ENCODE measurements at places on chromosomes 12 and 14.

DNA sequence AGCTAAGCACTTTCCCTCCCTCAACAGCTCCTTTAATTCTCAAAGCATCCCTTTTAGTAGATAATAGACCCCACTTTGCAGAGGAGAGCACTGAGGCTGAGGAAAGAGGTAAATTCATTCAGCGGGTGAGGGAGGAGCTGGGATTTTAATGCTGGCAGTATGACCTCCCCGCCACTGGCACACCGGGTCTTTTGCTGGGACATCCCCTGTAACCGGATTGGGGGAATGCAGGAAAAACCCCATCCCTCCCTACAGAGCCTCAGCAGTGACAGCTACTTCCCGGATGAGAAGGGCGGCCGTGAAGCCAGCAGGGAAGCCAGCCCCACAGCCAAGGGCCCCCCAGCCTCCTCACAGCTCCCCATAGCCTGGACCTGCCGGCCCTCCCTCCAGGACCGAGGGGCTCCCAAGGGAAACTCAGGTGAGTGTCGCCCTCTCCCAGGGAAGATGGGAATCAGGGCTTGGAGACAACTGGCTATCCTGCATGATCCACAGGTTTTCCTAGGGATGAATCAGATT lies 12.1 kb downstream of the ZBTB39 start:
- no peak for DNase-seq

DNA sequence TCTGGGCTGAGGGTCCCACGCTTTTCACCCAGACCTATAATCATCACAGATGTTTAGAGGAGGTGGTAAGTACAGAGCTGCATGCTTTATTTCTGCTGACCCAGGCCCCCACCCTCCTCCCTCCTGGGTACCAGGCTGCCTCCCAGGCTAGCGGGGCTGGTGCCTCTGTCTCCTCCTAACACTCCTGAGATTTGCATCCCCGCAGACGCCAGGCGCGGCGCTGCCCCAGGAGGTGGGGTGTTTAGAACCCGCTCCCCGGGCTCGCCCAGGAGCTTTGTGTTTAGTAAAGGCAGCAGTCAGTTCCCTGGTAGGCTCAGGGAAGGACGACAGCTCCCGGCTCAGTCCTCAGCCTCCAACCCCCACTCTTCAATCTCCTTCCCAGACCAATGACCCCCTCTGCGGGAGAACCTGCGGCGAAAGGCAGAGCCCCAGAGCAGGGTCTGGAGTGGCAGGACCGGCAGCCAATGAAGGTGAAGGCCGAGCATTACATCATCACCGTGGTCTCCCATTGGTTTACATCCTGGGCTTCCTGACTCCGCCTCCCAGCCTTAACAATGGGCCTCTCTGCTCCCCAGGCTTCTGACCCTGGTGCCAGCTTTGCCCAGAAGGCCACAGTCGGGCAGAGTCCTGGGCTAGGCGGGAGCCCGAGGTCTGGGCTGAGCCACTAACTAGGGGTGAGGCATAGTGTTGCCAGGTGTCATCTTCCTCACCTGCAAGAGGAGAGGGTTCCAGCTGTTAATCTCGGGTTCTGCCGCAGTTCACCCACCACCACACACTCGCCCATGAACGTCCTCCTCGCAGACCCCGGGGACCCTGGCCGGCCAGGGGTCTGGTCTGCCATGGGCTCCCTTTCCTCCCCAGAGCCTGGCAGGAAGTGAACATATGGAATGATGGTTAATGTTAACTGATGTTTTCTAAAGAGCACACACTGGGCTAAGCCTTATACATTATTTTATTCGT lies 57.5 kb downstream of the CALM1 start:
- DNase-seq = no peak

- no peak for DNase-seq
Measured at GRCh38 chr12:24728366-24728765, 220.5 kb downstream of the BCAT1 start.

GRCh38 chr12:124388679-124389137 lies 93.8 kb downstream of the RFLNA start:
- DNase-seq = peak; percentile 16

DNA sequence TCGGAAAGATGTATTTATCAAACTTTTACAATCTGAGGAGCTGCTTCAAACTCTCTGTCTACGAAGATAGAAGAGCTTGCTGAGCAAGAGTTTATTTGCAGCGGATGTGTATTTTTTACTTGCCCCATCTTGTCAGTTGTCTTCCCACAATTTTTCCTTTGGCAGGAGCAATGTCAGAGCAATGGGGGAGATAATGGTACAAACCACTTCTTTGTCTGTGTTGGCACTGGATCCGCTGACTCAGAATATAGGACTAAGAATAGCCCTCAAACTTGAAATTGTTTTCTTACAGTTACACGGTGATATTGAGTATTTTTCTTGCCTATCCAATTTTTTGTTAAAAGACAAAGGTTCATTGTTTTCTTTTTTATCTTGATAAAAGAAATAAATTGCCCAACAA lies 27.6 kb downstream of the HELB start:
- DNase-seq = no peak

DNA sequence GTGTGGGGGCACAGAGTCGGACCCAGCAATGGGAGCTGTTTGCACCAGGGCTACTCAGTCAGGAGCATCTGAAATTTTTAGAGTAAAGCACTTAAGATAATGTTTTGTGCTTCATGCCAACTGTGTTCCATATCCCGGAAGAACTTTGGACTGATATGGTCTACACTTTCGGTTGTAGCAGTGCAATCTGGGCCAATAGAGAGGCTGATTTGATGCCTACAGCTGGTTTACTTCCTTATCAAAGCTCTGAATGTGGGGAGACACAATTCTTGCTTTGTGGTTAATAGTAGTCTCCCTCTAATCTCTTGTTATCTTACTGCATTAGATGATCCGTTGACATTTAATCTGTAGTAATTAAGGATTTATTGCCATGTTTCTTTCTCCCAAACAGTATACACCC lies 7.8 kb upstream of the VDR start:
- DNase-seq = no peak

DNA sequence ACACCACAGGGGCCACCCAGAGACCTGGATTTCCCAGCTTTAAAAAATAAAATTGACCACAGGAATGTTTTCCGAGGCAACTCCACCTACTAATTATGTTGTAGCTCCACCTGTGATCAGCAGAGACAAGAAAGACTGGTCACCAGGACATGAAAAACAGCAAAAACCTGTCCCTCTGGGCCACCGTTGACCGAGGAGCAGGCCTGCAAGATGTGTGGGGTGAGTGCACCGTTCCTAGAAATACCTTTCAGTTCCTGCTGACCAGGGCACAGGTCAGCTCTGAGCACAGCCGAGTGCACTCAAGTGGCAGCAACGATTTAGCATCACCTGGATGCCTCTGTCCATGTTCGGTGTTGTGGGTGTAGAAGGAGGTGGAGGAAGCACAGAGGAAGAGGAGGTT lies 16.9 kb downstream of the FZD10 start:
- DNase-seq = no peak

DNA sequence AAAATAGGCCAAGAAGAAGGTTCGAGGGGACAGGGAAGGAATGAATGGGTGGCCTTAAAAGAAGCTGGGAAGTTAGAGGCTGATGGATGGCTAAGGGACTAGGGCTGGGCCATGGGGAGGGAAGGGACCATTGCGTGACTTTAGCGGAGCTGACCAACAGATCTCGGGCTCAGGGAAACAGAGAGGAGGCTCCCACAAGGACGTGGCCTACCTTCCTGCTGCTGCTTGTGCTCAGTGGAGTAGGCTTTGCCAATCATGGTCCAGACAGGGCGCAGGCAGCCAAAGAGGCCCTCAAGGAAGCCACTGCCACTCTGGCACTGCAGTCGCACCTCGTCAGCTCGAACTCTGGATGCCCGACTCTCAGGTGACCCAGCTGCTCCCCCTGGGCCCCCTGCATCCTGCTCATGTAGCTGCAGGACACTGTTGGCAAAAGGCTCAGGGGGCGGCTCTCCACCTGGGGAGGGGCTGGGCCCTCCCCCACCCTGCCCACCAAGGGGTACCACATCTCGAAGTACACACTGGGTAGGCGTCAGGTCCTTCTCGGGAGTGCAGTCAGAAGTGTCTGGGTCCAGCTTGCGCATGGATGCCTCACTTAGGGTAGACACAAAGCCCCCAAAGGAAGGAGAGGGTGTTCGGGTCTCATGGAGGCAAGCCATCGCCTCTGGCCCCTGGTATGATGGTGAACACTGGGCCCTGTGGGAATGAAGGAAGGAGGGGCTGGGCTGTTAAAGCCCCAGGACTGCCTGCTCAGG lies 12.3 kb downstream of the MAP3K12 start:
- no peak for DNase-seq

DNA sequence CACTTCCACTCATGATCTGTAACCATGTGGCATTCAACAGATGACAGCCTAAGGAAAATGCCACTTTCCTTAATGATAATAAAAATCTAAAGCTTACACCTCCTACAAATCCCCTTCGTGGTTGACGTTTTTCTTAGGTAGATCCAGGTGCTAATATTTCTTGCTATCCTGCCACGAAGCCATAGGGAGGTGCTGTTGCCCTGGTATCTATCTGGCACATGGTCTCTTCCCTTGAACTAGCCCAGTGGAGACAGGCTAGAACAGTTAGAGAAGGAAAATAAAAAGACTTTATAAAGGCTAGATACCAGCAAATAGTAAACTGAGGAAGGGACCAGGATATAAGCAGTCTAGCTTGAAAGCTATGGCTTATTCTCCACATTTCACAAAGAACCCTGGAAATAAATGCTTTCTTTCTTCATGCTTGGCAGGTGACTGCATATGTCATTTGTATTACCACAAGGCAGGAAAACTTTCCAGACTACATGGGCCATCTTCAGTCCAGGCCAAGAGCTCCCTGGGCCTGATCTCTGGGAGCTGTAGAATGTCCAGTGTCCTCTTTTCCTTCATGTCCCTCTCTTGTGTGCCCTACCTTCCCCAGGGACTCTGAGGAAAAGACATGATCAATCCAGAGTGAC lies 15.3 kb downstream of the SPIC start:
- DNase-seq = no peak

- no peak for DNase-seq
Measured at GRCh38 chr14:91866061-91866460, 1.3 kb downstream of the TC2N start.

- DNase-seq = peak; percentile 2
Measured at GRCh38 chr12:51593539-51593938, 2.5 kb downstream of the SCN8A start.

DNA sequence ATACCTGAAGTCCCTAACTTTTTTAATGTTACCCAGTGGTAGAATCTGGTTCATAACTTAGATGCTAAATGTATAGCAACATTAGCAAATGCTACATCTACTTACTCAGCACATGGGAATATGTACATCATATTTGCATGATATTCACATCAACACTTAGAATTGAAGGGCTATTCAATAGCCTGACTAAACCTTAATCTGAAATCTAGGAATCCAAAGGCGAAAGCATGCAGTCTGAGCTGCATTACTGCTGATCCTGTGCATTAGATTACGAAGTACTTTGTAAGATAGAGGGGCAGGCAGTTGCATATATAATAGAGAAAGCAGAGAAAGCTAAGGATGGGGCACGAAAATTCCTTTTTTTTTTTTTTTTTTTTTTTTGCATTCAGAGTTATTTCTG lies 40.4 kb downstream of the SLC38A4 start:
- DNase-seq = no peak

DNA sequence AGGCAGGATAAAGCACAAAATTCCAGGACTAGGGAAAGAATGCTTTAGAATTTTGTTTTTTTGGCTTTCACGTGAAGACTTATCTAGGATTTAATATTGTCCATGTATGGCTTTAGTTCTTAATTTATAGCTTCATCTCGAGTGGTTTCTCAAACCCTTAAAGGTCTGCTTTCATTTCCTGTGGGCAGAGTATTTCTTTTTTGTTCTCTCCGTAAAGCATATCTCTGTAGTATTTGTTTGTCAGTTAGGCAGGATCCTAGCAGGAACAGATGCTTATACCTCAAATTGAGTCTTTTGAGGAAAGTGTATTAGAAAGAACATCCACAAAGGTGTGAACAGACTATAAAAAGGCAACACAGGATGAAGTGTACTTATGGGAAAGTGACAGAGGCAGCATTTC lies 697.1 kb upstream of the SEL1L start:
- DNase-seq = no peak

DNA sequence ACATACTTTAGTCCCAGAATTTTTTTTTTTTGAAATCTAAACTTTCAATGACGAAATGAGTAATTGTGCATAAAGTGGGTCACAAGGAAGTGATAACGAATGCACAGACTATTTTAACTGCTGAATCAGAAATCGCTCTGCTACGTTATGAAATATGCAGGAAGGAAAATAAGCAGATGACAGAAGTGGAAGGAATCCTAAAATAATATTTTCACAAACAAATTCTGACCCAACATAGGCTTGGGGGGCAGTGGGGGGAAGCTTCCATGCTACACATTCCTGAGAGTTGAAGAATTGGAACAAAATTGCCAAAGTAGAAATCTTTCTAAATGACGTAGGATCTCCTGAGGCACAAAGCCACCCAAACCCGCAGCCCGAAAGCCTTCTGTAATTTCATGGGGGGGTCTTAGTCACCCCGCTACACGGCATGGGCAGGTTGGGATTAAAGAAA lies 89.6 kb downstream of the ARF6 start:
- DNase-seq = no peak

- no peak for DNase-seq
Measured at GRCh38 chr12:112506513-112507166, 87.9 kb downstream of the PTPN11 start.

- DNase-seq = no peak
Measured at GRCh38 chr14:93996130-93996695, 888 bp upstream of the CCDC197 start.

DNA sequence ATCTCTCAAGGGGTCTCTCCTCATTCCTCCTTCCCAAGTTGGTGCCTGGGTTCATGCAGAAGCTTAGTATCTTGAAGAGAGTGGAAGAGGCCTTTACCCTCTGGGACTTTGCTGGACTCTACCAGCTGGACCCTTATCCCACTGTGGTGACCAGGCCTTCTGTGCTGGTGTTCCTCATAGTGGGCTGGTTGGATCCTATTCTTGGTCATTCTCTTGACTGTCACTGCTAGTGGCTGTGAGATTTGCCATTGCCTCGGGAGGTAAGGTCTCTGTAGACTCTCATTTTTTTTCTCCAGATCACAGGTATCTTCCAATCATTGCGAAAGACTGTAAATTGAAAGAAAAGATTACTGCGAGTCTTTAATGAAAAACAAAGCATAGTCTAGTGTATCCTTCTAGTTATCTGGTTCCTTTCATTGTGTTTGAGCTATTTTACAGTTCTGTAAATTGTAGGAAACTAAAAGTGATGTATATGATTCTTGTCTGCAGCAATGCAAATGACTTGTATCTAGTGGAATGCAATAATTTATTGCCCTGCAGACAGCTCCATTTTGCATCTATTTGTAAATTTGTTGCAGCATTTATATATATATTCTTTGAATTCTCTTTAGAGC lies 217.9 kb downstream of the AEBP2 start:
- DNase-seq = no peak

- no peak for DNase-seq
Measured at GRCh38 chr12:124130691-124131591, 157.9 kb downstream of the ZNF664 start.

GRCh38 chr12:40232602-40233001 lies 7.8 kb downstream of the LRRK2 start:
- no peak for DNase-seq

- DNase-seq = no peak
Measured at GRCh38 chr12:58416236-58416635, 474.9 kb downstream of the ATP23 start.
